ENCODE measurements at places on chromosomes 4 and X. TPM values are rescaled to one million over a fixed set of nuclear protein-coding genes. Genes with fewer than 3 reads are reported as not detected.
A peak's percentile ranks its signal among the peaks of the same experiment; 100 is the strongest.

Gene ITM2A
- total RNA-seq: 5.8 TPM

Gene GPM6B
- 516 TPM for total RNA-seq

DNA sequence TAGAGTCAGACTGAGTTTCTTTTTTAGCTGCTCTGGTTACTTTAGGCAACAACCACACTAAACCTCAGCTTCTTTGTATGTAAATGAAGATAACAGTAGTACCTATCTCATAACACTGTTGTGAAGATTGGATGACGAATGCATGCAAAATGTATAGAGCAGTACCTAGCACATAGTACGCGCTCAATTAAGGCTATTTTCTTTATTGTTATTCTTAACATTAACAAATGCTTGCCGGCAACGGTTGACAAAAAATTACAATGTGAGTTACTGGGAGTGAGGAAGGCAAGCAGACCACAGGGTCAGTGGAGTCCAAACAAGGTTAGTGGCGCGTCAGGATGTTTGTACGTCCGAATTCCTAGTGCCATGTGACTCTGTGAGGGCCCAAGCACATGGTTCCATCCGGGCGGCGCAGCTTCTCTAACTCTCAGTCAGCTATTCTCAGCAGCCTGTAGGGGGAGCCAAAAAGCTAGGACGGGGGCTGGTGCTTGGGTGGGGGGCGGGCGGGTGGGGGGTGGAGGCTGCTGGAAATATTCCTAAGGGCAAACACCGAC lies 821 bp upstream of the NALF2 start:
- DNase-seq: peak; percentile 57

GRCh38 chr4:119237642-119238041 lies 25.1 kb downstream of the USP53 start:
- DNase-seq: no peak

DNA sequence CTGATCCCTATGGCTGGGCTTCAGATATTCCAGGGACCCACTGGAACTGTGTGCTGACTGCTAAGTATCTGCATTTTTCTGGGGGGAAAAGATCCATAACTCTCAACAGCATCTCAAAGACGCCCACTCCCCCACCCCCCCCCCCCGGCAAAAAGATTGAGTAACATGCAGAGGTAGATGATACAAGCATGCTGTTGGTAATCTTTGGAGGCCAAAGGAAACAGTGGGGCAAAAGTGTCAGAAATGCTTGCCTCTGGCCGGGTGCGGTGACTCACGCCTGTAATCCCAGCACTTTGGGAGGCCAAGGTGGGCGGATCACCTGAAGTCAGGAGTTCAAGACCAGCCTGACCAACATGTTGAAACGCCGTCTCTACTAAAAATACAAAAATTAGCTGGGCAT lies 12.2 kb downstream of the XPNPEP2 start:
- no peak for DNase-seq

DNA sequence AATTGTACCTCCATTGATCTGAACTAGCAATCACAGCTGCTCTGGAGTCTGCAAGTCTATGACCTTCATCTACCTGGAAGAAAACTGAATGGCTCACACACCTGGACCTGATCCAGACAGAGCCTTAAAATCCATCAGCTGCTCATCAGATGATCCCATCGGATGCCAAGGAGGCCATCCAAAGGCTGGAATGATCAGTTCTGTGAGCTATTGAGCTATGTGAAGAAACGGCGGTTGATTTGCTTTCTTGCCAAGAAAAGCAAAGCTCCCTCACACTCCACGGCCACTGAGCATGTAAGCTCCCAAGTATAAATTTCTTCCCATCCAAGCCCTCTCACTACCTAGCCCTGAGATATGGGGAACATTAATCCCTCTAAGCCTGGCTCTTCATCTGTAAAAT lies 63.1 kb downstream of the RELL1 start:
- DNase-seq: no peak

- no peak for DNase-seq
These were observed 206.9 kb upstream of the HCCS start for GRCh38 chrX:10904220-10904619.

DNA sequence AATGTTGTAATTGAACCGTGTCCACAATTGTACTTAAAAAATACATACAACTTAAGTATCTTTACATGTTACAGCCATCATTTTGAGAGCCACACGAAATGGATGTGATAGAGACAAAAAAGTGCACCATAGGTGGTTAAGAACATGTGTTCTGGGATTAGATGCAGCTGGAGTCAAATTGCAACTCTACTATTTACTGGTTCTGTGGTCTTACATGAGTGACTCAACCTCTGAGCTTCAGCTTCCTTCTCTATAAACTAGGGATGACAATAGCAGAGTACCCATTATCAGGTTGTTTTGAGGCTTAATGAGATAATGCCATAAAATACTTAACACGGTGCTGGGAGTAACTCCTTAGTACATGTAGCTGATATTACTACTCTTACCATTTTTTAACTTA lies 130.4 kb downstream of the IDS start:
- no peak for DNase-seq

DNA sequence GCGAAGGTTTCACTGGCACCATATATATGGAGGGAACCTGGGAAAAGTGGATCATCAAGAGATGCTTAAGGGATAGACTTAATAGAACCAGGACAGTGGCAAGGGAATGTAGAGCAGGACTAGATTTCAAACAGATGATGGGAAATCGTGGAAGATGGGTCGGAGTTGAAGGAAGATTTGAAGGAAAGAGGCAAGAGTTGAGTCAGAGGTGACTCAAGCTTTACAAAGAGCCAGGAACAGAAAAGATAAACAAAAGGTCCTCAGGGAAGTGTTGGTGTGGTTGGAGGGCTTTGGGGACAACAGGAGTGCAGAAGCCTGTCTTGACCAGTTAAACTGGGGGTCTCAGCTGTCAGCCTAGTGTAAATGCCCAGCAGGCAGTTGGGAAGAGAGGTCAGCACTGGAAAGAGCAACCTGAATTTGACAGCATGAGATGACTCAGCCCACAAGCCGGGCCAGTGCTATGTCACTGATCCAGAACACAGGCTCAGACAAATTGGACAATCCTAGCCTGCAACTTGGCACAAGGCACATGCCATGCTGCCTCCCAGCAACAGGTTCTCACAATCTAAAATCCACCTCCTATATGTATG lies 230.5 kb downstream of the IDS start:
- no peak for DNase-seq

GRCh38 chr4:13612569-13612968 lies 15.0 kb downstream of the BOD1L1 start:
- DNase-seq: no peak

GRCh38 chr4:3862640-3863420 lies 96.6 kb downstream of the ADRA2C start:
- peak; percentile 34 for DNase-seq

Data from glutamatergic neuron (in vitro differentiated cells).